ENCODE measurements at places on chromosomes 4 and X.

DNA sequence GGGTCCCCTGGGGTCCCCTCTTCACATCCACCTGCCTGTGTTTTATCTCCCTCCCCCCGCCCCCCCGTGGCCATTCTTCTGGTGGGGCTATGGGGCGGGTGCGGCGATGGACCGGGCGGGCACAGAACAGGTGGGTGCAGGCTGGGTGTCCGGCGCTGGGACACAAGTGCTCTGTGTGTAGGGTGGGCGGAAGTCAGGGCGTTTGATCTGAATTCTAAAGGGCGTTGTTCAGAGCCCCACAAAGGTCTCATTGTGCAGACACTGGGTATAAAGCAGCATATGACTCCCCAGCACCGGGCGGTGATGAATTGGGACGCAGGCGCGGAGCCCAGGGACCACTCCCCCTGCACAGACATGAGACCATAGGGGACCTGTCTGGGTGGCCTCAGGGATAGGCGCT is at the start of gene GJB1:
GJB1 (plus strand) TSS at position 296 of the 400 bp plus-strand sequence. CDS start 484 bp downstream, outside the sequence.
- DNase-seq, result no peak

DNA sequence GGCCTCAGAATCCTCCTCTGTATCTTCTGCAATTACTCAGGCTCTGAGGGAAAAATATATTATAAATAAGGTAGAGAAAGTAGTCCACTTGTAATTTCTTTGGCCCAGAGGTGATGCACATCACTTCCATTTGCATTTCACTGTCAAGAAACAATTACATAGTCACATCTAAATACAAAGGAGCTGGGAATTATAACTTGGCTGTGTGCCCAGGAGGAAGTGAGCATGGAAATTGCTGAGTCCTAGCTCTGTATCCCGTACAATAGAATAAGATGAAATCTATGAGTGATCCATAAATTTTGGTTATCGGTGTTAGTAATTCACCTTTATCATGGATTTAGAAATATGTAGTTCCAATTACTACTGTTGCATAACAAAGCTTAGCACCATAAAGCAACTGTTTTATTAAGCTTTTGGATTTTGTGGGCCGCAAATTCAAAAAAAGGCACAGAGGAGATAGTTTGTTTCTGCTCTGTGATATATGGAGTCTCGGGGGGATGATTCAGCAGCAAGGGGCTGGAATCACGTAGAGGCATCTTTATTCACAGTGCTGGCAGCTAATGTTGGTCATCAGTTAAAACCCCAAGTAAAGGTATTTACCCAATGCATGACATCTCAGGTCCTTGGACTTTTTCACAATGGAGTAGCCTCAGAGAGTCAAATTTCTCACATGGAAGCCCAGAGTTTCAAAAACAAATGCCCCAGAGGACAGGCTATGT is 241.4 kb upstream of the GALNT7 start:
- no peak for DNase-seq

DNA sequence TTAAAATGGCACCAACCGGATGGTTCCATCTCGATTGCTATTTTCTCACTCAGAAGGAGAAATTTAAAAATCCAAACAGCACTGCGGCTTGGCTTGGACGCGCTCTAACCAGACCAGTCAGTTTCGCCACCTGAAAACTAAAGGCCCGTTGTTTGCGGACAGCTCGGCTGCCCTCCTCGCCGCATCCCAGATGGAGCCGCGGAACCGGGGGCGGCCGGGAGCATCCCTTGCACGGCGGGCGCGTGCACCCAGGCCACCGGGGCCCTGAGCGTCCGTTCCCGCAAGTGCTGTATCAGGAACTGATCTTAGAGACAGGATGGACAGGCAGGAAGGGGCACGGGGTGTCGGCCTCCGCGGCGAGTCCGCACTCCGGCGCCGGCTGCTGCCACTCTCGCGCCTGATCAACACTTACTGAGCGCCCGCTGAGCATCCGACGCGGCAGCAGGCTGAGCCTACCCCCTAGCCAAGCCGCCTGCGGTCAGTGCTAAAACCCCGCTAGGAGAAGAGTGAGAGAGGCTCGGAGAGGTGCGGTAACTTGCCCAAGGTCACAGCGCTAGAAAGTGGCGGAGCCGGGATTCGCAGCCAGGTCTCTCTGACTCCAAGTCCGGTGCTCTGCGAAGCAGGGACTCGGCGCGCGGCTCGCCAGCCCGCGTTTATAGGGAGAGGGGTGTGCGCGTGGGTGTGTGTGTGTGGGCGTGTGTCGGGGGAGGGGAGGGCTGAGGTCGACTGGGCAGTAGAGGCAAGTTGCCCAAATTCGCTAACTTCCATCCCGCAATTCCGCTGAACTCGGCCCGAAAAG is at the start of gene CITED1:
CITED1 (minus strand) TSS at position 629 of the 799 bp plus-strand sequence. CDS start 3,045 bp downstream, outside the sequence.
- no peak for DNase-seq

GRCh38 chrX:15398874-15399273 is 14.7 kb upstream of the VEGFD start:
- DNase-seq, result no peak

DNA sequence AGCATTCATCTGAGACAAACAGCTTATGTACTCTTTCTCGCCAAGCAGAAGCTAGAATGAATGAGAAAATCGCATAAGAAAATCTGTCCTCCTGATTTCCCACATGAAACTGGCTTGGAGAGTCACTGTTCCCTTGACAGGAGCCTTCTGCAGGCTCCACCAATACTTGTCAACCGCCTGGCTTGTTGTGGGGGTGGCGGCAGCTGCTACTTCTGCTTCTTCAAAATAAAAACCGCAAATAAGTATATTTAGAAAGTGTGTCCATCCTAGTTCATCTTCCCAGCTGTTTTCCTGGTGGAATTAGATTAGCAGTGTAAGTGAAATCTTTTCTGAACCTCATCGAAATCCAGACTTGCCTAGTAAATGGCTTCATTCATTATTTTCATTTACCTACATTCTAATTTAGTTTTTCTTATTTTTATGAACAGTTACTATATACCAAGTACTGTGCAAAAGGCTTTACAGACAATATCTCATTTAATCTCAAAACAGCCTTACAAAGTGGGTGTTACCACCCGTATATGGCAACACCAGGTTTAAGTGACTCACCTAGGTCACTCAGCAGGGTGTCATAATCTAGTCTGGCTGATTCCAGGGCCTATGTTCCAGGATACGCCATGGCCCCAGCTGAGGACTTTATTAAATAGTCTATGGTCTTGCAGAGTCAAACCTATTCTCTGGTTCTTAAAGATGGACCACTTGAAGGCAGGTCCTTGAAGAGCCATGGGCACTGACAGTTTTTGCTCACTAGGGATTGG is 104.6 kb upstream of the IGFBP7 start:
- no peak for DNase-seq

DNA sequence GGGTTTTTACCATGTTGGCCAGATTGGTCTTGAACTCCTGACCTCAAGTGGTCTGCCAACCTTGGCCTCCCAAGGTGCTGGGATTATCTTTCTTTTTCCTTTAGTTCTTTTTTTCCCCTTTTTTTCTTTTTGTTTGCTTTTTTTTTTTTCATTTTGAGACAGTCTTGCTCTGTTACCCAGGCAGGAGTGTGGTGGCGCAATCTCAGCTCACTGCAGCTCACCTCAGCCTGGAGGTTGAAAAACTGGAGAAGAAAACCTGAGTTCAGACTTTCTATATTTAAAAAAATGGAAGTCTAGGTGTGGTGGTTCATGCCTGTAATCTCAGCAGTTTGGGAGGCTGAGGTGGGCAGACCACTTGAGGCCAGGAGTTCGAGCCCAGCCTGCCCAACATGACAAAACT is 181.1 kb upstream of the HS3ST1 start:
- no peak for DNase-seq

DNA sequence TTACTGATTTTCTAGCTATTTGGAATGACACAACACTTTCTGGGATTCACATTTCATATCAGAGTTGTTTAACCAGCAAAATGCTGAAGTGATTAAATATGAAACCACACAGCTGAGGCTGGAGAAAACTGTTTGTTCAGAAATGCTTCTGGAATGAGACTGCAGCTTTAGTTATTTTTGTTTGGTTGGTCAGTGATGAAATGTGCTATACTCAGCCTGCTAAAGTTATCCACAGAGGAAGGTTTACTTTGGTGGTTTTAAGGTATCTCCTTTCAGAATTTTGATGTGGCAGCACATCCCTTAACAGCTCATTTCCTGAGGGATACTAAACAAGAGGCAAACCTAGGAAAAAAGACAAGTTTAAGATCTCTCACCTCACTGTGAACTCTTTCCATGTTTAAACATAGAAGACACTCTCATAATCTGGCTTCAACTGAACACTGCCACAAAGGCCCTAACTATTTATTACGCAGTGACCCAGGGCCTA is 106.6 kb upstream of the PDE5A start:
- DNase-seq, result no peak

GRCh38 chr4:54095110-54095825 is 4.7 kb upstream of the GSX2 start:
- no peak for DNase-seq

DNA sequence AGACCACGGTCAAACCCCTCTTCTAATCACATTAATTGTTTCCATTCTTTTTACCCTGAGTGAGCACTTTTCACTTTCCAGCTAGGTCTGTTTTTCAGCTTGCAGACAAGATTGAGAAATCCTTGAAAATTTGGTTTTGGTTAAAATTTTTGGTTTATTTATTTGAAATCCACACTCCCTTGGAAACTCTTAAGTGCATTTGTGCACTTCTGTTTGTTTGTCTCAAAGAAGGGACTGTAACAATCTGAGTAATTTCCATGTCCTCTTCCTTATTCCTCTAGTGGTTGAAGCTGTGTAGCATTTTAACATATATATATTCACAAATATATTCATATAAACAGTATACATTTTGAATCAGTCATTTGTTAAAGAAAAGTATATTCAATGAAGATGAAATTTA is 333.3 kb downstream of the ANK2 start:
- DNase-seq, result no peak

GRCh38 chr4:141158219-141158618 is 24.9 kb upstream of the RNF150 start:
- DNase-seq, result no peak

GRCh38 chr4:163846008-163846407 is 351.5 kb downstream of the TMA16 start:
- DNase-seq, result no peak

DNA sequence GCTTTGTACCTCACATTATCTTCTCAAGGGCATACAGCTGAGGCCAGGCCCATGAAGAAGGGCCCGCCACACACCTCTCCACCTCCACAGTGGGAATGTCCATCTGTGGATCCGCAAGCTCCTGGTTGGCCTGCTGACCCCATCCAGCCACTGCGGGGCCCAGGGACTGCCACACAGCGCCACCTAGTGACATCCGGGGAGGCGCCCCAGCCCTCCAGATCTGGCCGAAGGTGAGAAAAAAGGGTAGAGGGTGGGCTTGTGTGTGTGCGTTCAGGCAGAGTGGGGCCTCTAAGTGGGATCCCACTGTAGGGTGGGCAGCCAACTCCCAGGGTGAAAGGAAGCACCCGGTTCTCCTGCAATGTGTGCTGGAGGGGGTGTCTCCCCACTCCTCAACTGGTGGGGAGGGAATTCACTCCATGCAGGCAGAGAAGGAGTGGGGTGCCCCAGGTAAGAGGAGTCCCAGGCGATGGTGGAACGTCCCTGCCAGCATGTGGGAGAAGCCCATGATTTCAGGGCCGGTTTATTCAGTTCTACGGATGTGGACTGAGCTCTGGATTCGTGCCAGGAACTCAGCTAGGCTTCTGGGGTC is 117.3 kb downstream of the ENPP6 start:
- no peak for DNase-seq

GRCh38 chr4:146389561-146389960 is 132.2 kb downstream of the SLC10A7 start:
- DNase-seq, result no peak

DNA sequence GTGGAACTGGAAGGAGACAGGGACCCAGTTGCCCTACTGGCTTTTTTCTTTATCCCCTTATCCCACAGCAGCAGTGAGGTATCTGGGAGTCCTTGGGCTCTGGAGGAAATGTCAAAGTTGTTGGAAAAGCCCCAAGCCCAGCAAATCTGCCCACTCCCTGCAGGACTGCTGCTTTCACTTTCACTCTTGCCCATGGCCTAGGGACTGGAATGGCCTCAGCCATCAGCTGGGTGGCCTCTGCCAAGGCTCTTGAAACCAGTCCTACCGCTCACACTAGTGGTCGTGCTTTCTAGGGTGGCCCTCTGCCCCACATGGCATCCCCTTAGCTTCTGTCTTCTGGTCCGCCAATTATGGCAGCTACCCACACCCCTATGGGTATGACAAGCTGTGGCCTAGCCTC is 9.7 kb upstream of the RHOXF1 start:
- no peak for DNase-seq

GRCh38 chrX:138788771-138789170 is 77.3 kb upstream of the FGF13 start:
- DNase-seq, result no peak

GRCh38 chr4:188780686-188781085 is 641.4 kb downstream of the TRIML1 start:
- no peak for DNase-seq

- DNase-seq, result no peak
Observed at GRCh38 chr4:176540814-176541213, 221.0 kb downstream of the SPCS3 start.

- no peak for DNase-seq
Observed at GRCh38 chr4:86640469-86640868, 46.4 kb downstream of the PTPN13 start.

- DNase-seq, result no peak
Observed at GRCh38 chr4:2843941-2844584, 419 bp downstream of the ADD1 start.

DNA sequence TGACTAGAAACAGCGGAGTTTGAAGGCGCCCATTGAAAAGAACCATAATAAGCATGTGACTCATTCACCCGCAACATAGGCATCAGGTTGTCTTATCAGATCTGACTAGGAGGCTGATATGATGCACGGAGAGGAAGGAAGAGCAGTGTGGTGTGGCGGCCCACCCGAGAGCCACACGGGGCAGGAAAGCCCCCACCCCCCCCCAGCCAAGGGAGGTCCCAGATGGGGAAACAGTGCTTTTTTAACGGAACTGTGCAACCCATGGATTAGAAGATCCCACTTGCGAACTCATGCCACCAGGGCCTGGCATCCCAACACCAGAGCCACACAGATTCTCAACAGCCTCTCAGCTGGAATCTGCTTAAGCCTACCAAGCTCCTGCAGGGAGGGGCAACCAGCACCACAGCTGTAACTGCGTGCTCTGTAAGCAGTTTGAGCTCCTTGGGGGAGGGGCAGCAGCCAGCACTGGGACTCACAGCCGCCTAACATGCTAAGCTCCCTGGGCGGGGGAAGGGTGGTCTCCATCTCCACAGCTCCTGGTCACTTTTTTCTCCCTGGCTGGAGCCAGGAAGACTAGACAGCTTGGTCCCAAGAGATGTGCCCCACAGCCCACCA is 466.2 kb downstream of the PDGFC start:
- no peak for DNase-seq

DNA sequence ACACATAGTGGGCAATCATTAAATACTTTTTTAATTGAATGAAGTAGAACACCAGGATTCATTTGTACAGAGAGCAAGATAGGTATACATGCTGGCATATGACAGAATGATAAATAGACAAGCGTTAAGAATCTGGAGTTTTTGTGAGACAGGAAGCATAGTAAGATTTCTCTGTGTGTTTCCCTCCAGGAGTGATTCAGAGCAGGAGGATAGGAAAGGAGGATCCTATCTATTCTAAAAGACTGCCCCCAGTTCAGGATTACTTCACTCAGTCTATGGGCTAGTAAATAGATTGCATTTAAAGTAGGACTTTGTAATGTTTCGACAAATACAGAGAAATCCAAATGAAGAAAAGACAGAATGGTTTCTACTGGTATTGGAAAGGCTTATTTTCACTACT is 423.7 kb downstream of the PDGFC start:
- no peak for DNase-seq
